CD4-positive, alpha-beta T cell (primary cell): ENCODE measurements at places on chromosomes 12 and 14. TPM values are rescaled to one million over a fixed set of nuclear protein-coding genes. Genes with fewer than 3 reads are reported as not detected.

The IFI27 gene
- 2.2 TPM for total RNA-seq

DNA sequence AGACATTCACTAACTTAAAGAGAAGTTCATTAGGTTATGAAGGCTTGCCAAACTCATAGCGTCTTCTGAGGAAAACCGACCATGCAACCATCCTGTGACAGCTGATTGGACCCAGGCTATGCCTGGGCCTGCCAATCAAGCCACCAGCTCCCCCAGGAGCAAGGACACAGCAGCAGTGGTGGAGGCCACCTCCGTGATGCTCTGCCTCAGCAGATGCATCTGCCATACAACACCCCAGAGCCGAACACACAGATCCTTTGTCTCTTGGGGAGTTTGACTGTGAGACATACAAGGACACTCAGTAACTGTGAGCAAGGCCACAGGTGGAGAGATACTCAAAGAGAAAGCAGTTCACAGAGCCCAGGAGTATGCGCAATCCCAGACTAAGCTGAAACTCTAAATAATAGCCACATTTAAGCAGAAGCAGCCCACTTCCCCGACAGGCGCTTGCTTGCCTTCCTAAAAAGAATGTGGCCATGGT lies 10.0 kb upstream of the CNIH1 start:
- DNase-seq = no peak

- DNase-seq = no peak
These were observed 6.2 kb downstream of the CHST11 start for GRCh38 chr12:104462931-104463339.

DNA sequence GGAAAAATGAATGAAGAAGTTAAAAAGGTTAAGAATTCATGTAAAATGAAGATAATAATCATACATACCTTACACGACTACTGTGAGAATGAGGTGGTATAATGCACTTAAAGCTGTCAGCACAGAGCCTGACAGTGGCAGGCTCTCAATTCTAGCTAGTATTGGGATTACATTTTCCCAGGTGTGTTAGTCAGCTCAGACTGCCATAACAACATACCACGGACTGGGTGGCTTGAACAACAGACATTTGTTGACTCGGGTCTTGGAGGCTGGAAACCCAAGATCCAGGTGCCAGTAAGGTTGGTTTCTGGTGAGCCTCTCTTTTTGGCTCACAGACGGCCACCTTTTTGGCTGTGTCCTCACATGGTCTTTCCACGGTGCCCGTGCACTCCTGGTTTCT lies 167.8 kb downstream of the CHST11 start:
- DNase-seq = no peak
